ENCODE measurements at places on chromosomes 1 and 21.

- DNase-seq = no peak
Observed at GRCh38 chr1:116962987-116963639, 38.4 kb upstream of the CD101 start.

DNA sequence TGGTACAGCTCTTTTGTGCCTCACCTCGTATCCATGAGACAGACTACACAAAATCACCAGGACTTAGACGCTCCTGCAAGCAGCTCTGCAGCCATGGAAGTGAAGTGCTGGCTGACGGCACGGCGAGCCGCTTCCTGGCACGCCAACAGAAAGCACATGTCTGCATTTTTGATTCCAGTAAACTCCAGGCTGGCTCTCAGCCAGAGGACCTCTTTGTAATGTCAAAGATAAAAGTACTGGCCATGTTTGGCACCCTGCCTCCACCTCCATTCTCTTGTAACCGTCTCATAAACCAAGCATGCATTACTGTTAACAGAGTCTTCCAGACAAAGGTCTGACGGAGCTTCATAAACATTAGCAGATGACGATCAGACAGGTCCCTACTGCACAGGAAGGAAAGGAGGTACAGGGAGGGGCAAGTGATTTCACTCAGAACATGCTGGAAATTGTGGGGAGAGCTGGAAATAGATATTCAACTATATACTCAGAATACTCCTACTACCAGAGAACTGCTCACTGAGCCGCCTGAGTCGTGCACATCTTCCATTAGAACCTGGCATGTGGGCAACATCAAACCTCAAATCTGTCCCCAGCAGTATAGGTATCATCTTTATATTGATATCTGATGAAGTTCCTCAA lies 632.0 kb downstream of the SMYD3 start:
- DNase-seq = no peak

GRCh38 chr1:12138196-12139168 lies 28.3 kb upstream of the TNFRSF1B start:
- DNase-seq = no peak

DNA sequence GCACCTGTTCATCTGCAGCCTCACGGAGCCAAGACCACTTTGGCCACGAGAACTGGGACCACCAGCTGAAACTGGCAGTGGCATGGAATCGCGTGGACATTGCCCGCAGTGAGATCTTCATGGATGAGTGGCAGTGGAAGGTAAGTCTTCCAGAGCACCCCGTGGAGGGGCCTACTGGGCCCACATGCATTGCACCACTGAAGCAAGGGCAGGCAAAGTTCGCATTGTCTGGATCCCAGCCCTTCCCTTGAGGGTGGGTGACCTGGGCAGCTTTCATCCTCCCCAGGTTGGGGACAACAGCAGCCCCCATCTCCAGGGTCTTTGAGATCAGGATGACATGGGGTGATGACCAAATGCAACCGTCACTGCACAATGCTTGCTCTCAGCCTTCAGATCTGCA lies 37.5 kb downstream of the TRPM2 start:
- no peak for DNase-seq

DNA sequence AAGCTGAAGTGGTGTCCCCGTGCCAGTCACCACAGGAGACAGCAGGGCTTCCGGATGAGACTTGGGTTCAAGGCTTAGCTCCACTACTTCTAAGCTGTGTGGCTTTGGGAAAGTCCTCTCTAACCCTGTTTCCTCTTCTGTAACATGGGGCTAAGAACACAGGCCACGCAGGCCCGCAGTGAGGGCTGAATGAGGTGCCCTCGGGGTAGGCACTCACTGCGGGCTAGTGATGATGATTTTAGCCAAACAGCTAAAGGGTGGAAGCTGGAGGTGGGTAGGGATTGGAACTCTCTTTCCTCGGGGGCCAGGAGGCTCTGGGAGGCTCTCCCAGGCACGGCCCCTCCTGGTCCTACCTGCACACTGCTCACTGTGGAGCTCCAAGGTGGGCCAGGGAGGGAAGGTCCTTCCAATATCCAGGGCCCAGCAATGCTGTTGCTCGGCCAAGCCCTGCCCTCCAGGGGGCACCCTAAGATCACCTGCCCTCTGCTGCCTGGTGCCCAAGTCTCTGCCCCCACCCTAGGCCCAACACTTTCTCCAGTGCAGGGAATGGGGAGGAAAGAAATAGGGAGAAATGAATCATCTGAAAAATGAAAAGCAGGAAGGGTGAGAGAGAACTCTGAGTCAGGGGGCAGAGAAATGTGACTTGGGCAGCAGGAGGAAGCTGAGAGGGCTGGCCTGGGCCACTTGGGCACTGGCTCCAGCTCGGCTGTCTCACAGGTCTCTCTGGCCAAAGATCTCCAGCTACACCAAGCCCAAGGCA lies 19.2 kb upstream of the EVA1B start:
- DNase-seq = no peak

All from hypothalamus (tissue), 51 donors.